Naive thymus-derived CD4-positive, alpha-beta T cell (primary cell): ENCODE measurements at places on chromosomes 3 and 15.

GRCh38 chr3:108181172-108181571, 41.1 kb downstream of the IFT57 start:
- no peak for DNase-seq

- DNase-seq, result no peak
These were observed 274.5 kb upstream of the LRTM1 start for GRCh38 chr3:55202326-55202725.

- DNase-seq, result no peak
These were observed 28.5 kb downstream of the SCG5 start for GRCh38 chr15:32669896-32670611.

DNA sequence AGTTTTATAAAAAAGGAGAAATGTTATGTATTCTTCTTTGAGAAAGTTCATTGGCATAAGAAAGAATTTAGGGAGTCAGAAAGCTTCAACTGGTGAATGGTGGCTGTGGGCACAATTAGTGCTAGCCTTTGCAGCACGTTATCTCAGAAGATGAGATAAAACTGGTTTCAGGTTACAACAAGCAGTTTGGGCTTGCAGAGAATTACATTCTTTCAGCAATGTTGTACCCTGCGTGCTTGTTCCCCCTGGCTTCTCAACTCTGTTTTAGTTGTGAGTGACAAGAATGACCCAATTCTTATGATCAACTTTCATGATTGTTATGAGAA, 31.6 kb upstream of the ACP3 start:
- DNase-seq, result no peak

DNA sequence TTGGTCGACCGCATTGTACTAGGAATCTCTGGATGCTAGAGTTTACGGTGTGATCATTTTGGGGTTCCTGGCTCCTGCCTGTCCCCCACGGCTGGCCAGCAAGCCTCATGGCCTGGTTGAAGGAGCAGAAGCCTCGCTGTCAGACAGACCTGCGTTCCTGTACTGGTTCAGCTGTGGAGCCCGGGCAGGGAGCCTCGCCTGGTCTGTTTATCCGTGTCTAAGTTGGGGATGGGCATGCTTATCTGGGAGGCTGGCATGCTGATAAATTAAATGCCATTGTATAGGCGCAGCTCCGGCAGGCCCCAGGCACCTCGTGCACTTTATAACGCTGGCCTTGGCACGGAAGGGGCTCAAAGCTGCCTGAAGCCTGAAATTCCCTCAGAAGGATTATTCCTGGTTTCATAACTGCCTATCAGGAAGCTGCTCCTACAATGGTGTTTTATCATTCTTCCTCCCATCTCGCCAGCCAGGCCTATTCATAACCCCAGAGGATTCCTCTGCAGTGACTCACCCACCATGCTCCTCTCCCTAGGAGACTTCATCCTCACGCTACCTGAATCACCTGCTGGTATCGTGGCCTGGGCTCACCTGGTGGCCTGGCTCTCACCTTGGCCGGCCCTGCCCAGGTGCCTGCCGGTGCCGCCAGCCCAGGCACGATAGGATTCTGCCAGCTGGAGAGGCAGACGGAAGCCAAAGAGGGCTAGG, 110.9 kb downstream of the ASB7 start:
- DNase-seq, result no peak

DNA sequence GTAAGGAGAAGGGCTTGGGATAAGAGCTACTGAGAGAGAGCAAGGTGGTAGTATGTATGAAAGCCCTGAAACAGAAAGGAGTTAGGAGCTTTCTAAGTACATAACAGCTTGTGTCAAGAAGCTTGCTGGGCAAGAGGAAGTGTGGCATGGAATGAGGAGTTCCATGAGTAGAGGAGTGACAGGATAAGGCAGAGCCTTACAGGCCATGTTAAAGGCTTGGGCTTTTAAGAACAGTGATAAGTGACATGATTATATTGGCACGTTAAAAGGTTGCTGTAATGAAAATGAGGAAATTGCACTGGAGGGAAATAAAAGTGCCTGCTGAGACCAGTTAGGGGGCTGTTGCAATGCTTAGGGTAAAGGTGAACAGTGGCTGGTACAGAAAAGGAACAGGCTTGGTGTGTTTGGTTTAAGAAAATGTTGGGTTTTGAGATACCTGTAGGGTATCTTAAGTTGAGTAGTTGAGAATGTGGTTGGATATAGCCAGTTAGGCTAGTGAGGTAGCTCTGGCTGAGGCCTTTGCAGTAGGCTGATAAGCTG, 49.0 kb downstream of the MEF2A start:
- no peak for DNase-seq

GRCh38 chr3:5692446-5692845, 504.9 kb downstream of the EDEM1 start:
- DNase-seq, result no peak

- peak; percentile 71 for DNase-seq
These were observed 1.1 kb downstream of the TFG start for GRCh38 chr3:100710261-100710968.

DNA sequence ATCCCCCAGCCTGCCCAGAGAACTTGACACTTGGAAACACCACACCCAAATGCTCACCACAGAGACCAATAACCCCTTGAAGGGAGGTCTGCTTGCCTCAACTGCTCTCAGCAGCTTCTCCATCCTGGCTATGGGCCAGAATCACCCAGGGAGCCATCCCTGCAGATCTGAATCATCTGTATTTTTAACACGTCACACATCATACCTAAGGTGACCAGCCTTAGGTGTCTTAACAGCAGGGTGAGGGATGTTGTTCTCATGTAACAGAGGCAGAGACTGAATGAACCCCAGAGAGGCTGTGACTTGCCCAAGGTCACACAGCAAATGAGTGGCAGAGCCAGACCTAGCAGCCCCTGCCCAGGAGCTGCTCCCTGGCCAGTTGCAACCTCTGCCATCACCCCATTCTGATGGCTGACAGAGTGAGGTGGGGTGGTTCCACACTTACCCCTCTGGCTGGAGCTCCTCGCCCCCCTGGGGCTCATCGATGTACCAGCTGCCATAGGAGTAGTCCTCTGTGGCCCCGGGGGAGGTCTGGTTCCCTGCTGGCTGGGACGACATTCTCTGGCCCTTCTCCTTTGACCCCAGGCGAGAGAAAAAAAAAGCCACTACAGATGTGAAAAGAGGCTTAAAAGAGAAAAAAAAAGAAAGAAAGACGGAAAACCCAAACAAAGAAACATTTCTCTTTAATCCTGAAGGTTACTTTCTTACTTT, 722 bp downstream of the STRA6 start:
- DNase-seq, result no peak

DNA sequence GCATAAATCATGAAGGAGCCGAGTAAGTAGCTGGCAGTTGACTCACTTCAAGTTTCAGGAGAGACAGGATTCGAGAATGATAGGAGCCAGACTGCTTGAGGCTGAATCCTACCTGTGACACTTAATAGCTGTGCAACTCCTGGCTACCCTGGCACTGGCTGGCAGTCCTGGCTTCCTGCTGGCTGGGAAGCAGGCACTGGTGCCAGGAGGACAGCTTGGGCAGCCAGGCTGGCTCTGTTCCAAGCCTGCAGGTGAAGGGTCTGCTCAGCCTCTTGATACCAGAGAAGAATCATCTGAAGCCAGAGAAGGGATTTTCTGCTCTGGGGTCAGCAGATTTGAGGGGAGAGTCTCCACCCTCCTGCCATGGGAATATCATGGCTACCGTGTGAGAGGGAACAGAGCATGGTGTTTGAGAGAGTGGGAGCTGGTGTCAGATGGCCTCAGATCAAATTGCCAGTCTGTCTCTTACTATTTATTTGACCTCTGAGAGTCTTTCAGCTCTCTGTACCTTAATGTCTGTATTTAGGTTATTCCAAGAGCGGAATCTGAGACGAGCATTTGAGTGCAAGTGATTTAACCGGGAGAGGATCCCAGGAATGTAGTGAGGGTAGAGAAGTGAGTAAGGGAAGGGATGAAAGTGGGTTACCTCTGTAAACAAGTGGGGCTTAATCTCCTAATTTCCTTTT, 4.4 kb upstream of the XIRP1 start:
- no peak for DNase-seq

- no peak for DNase-seq
These were observed 180.1 kb upstream of the KBTBD8 start for GRCh38 chr3:66817951-66818557.

- no peak for DNase-seq
These were observed 117.8 kb upstream of the KCNH8 start for GRCh38 chr3:19030522-19030839.

DNA sequence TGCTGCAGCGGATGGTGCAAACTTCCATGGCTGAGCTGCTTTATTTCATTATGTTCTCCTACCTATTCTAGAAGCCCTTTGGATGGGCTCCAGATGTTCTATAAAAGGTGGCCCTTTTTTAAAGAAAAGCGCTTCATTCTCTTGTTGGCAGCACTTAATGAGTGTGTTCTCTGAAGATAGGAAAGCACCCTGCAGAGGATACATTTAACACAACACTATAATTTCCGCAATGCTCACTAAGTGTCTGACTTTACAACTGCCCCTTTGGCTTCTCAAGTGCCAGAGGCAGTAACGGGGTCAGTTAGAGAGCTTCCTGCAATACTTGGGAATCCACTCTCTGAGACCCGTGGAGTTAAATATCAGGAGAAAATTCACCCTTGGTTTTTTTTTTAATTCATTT, 88.1 kb downstream of the MDFIC2 start:
- no peak for DNase-seq

GRCh38 chr3:43965656-43966055, 274.9 kb downstream of the ABHD5 start:
- no peak for DNase-seq

- no peak for DNase-seq
These were observed 40.0 kb downstream of the NME9 start for GRCh38 chr3:138289701-138290100.

- no peak for DNase-seq
These were observed 34.8 kb downstream of the LMCD1 start for GRCh38 chr3:8536096-8537056.

DNA sequence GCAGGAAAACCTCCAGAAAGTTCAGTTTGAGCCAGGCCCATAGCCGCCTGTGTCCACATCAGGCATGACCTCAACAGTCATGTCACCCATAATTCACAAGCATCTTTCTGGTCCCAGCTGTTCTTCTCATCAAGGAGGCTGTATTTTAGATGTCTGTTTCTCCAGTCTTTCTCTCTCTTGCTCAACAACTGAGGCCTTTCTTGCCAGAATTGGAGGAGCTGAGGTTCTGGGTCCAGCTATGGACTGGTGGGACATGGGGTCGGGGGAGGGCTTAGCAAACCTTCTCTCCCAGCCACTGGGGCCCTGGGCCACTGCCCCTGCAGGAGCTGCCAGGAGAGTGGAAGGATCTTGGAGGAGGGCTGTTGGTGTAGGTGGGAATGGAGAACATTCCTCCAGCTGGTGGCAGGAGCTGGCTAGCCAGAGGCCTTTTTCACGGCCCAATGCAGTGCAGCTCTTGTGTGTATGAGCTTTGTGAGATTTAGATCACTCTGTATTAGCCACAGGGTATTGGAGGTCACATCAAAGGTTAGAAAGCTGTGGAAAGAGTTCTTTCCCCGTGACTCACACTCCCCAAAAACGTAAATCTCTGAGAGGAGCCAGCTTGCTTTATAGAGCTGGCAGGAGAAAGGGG, 23.5 kb downstream of the MAGEF1 start:
- no peak for DNase-seq

DNA sequence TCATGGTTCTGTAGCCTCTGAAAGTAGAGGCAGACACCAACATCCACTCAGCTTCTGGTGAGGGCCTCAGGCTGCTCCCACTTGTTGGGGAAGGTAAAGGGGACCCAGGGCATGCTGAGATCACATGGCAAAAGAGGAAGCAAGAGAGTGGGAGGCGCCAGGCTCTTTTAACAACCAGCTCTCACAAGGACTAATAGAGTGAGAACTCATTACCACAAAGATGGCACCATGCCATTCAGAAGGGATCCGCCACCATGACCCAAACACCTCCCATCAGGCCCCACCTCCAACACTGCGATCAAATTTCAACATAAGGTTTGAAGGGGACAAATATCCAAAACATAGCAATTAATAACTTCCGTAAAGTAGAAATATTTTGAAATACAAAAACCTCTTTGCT, 192.3 kb downstream of the OCA2 start:
- no peak for DNase-seq

- no peak for DNase-seq
These were observed 39.9 kb upstream of the TNFSF10 start for GRCh38 chr3:172562871-172563865.

DNA sequence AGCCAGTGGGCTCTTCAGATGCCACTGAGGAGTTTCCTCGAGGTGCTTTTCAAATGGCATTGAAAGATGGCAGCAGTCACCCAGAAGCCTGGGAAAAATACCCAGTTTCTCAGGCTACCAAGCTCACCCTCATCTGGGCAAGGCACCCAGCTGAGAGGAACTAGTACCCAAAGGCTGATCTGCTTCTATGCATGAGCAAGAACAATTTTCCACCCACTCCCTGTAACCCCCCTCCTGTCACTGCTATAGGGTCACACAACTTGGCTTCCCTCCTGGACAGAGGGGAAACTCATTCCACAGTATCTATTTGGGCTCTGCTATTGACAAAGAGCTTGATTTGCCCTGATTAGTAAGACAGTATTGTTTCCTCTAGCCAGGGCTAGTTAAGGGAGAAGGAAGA, 31.9 kb downstream of the THRB start:
- DNase-seq, result no peak

DNA sequence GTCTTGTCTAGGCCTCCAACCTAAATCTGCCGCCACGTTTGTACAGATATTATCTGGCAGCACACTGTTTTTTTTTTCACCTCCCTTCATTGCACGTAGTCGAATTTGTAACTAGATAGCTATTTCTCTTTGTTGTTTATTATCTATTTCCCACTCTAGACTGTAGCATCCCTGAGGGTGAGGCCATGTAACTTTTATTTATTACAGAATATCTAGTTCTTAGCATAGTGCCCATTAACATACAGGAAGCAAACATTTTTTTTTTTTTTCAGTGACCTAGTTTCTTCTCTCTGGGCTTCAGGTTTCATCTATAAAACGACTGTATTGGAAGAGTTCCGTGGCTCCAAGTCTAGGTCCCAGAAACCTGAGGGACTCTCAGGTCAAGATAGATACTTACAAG, 354.3 kb downstream of the FGF12 start:
- no peak for DNase-seq

DNA sequence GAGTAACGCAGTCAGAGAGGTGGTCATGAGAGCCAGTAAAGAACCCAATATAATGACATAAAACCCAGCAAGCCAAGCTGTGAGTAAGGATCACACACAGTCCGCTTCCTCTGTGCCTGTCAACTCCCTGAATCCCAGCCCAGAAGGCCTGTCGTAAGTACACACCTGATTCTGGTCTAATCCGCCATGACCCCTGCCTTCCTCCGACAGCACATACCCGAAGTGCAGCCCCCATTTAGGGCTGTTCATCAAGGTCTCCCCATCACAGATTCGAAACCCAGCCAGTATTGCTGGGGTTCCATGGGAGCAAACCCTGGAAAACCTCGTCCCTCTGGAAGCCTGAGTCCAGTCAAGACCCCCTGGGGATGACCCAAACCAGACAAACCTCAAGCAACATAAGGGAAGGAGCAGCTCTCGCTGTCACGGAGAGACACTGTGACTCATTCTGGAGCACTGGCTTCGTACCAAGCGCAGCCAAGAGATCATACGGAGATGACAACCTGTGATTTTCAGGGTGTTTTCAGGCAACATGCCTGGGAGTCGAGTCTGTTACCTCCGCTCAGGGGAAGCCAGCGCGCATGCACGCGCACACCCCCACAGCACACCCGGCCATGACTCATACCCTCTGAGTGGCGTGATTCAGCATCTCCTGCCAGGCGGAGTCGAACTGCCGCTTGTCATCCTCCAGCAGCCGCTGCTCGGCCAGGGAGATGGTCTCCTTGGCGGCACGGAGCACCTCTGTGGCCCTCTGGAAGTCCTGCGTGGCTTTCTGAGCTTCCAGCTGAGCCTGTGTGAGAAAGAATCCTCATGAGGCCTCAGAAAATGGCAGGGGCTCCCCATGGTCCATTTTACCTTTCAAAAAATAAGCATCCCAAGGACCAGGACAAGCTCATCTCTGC, 63.0 kb downstream of the SH3BP5 start:
- peak; percentile 52 for DNase-seq
